ENCODE measurements at places on chromosomes 11 and 22.
A peak's percentile ranks its signal among the peaks of the same experiment; 100 is the strongest.

GRCh38 chr22:45212992-45213751 lies 27.5 kb downstream of the KIAA0930 start:
- DNase-seq = no peak

GRCh38 chr11:108614086-108614485 lies 20.5 kb upstream of the EXPH5 start:
- DNase-seq = no peak

DNA sequence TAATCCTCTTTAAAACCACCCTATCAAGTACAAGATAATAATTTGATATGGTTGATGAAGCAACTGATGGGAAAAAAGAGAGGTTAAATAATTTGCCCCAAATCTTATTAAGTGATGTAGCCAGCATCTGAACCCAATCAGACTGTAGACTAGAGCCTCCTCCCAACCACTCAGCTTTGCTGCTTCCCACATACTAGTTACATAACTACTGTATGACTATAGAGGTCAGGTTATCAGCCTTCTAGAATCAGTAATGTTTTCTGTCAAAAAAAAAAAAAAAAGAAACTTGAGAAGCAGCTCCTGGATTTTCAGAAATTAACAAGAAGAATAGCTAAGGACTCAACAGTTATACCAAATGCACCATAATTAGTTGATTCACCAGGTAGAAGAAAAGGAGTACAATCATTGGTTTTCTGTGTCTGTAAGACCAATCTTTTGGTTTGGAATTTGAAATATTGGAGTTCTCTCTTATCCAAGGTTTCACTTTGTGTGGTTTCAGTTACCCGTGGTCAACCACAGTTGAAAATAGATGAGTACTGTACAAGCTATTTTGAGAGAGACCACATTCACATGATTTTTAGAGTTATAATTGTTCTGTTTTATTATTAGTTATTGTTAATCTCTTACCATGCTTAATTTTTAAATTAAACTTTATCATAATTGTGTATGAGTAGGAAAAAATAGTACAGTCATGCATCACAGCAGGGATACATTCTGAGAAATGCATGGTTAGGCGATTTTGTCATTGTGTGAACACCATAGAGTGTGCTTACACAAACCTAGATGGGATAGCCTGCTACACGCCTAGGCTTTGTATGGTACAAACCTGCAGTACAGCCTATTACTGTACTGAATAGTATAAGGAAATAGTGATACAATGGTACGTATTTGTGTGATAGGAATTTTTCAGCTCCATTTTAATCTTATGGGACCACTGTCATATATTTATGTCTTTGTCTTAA lies 72.2 kb downstream of the PDHX start:
- DNase-seq = no peak

DNA sequence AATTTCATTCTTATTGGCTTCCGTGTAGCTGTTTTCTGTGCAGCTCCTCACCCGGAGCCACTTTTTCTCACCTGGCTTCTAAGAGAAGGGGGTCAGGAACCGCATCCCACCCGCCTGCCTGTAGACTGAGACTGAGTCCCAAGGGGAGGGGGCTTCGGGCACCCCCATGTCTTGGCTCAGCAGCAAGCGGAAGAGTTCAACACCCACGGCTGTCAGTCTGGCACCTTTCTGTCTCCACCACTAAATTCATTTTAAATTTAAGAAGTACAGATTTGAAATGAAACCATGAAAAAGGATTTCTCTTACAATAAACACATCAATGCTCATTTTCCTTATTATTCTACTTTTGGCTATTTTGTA lies 66.7 kb downstream of the EFCAB6 start:
- no peak for DNase-seq

- no peak for DNase-seq
These were observed 324.3 kb upstream of the SYN3 start for GRCh38 chr22:33382436-33382835.

- DNase-seq = peak; percentile 41
These were observed 6.8 kb upstream of the CDKN1C start for GRCh38 chr11:2892215-2892966.

DNA sequence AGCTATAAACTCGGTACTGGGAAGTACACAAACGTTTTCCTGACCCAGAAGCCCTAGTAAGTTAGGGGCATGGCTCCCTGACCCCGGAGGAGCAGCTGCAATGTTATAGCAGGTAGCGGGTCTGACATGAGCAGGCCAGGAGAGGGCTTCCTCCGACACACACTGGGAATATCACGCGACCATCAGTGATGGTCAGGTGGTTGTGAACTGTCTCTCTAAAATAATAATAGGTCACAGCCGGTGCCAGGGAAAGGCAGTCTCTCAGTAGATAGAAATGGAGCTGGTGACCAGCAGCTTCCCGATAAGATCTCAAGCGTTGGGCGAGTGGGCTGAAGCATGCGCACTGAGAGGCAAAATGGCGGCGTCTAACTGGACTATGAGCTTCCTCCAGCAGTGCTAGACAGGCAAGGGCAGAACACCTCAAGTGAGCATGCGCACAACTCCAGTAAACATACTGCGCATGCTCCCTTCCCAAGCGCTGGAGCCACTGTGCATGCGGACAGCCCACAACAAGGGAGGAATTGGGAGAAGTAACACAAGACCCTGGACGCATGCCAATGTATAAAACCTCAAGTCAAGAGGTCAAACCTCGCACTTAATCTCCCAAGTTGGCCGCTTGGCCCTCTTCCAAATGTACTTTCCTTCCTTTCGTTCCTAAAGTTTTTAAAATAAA lies 22.3 kb upstream of the TESMIN start:
- DNase-seq = no peak

GRCh38 chr22:44408829-44409192 lies 89.2 kb downstream of the RTL6 start:
- DNase-seq = no peak

DNA sequence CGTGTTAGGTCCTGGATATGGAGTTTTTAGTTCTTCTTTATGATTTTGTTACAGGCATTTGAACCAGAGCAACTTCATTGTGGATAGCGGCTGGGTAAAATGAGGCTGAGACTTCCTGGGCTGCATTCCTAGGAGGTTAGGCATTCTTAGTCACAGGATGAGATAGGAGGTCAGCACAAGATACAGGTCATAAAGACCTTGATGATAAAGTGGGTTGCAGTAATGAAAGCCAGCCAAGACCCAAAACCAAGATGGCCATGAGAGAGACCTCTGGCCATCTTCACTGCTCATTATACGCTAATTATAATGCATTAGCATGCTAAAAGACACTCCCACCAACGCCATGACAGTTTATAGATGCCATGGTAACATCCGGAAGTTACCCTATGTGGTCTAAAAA lies 23.4 kb upstream of the CLMP start:
- no peak for DNase-seq

DNA sequence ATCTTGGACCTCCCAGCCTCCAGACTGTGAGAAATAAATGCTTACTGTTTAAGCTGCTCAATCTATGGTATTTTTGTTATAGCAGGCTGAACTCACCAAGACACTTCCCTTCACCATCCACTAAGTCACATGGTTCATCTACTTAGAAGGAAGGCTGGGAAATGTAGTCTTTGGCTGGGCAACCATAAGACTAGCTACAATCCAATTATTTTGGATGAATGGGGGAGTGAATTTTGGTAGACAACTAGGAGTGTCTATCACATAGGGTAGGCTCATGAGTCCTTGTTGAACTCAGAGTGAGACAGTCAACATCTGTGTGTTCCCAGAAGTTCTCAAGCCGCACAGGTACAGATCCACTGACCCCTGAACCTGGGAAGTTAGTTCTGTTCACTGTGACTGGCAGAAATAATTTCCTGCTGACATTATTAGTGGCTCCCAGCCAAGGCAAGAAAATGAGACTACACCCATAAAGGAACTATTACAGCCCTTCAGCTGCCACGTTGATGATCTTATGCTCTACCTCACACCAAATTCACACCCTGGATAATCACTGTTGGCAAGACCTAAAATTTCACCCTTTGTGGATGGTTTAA lies 3.1 kb upstream of the SLC35C1 start:
- no peak for DNase-seq

DNA sequence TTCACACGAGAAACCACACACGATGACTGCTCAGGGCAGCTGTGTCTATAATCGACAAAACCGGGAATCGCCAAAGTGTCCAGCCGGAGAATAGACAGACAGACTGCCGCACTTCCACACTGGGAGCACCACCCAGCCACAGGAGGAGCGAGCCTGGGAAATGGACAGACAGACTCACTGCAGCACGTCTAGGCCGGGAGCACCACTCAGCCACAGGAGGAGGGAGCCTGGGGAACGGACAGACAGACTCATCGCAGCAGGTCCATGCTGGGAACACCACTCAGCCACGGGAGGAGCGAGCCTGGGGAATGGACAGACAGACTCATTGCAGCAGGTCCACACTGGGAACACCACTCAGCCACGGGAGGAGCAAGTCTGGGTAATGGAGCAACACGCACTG lies 137.2 kb downstream of the BRD1 start:
- no peak for DNase-seq

All from stimulated activated CD4-positive, alpha-beta T cell treated with anti-CD3 and anti-CD28 coated beads, TNF-alpha, amount 100 ng/mL, for 48 hours (primary cell).